IPS-NIHi11 (cell line): ENCODE measurements at places on chromosomes 12 and 14.
A peak's percentile ranks its signal among the peaks of the same experiment; 100 is the strongest.

DNA sequence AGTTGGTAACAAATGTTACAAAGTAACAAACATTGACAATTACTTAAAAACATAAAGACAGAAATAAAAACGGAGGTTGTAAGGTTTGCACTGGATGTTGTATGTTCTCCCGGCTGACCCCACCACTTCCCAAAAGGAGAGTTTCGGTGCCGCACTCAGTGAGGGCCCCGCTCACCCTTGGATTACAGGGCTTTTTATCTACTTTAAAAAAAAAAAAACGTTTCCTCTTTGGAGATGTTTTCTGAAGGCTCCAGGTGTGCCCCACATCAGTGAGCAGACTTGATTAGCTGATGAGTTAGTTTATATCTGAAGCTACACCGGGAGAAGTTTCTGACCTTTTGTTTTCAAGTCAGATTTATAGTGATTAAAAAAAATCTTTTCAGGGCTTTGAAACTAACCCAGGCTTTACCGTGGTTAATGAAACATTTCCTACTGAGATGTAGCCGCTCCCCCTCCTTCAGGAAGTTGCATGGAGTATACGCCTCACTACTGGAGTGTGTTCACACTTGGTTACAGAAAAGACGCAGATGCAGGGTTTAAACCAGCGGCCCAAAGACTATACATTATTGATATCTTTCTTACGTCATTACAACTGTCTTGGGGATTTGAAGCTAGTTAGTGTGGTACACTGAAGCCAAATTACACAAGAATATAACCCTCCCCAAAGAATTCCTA lies 38.0 kb upstream of the BCL7A start:
- no peak for DNase-seq

GRCh38 chr14:28886940-28887339 lies 120.4 kb downstream of the FOXG1 start:
- DNase-seq, result no peak

GRCh38 chr12:40240779-40241178 lies 16.0 kb downstream of the LRRK2 start:
- DNase-seq, result no peak

GRCh38 chr12:113906411-113907200 lies 59.5 kb downstream of the RBM19 start:
- no peak for DNase-seq

DNA sequence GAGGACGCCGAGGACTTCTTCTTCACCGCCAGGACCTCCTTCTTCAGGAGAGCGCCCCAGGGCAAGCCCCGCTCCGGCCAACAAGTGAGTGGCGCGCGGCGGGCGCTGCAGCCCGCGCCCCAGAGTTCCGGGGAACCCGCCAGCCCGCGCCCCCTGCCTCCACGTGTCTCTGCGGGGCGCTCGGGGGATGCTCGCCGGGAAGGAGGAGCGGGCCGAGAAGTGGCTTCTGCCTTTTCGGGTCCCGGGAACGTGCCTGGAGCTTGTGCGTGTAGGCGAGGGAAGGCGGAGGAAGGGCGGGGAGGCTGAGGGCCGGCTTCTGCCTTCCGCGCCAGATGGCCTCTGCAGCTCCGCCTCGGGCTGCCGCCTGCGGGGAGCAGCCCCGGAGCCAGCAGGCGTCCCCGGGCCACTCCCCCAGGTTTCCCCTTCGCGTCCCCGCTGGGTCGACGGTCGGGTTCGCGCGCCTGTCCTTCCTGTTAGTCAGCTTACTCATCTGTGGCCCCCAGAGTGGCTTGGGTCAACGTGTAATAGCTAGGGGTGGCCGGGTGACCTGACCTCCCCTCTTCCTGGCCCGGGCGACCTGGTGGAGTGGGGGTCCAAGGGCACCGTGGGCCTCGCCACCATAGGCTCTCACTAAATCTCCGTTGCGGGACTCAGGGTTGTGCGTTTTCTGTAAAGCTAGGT lies 505 bp downstream of the RASSF3 start:
- peak; percentile 86 for DNase-seq

DNA sequence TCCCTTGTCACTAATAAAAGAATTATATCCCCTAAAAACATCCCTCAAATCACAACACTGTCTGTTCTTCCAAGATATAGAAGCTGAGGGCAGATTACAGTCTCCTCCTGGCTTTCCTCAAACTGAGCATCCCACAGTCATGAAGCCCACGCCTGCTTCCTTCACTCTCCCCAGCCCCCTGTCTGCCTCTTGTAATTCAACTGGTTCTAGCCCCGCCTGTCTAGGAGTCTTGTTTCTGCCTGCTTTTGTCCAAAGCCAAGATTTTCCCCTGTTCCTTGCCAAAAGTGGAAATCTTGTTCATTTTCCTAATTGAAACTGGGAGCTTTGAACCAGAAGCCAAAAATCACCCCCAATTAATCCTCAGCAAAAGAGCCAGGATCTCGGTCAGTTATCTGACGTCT lies 35.9 kb upstream of the PWP1 start:
- no peak for DNase-seq

DNA sequence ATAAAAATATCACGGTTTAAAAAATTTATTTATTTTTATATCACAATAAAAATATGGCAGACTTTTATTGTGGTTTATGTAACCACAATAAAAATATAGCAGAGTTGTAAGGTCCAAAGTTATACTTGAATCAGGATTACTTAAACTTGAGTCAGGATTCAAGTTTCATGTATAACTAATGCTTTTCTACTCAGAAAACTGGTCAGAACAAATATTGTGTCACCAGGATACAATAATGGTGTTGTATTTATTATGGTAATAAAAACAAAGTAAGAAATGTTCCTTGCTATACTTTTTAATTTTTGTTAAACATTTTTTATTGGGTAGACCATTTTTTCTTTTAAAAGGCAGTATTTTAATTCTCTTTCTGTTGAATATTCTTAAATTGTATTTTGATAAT lies 29.2 kb upstream of the EPS8 start:
- no peak for DNase-seq

- DNase-seq, result peak; percentile 88
Observed at GRCh38 chr12:113152835-113153814, 3.6 kb downstream of the CFAP73 start.

DNA sequence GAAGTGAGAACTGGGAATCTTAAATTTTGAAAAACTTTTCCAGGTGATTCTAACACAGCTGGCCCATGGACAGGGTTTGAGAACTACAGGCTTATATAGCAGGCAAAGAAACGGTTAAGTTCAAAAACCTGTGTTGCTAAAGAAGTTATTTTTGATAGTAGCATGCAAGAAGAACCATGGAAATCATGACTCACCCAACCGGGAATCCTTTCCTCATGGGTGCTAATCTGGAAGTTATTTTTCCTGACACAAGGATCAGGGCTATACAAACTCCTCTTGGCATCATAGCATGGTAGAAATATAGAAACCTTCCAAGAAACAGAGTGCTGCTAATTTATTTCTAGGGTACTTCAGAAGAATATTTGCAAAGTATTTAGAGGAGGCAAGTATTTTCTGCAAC lies 588.7 kb downstream of the CCER1 start:
- no peak for DNase-seq

DNA sequence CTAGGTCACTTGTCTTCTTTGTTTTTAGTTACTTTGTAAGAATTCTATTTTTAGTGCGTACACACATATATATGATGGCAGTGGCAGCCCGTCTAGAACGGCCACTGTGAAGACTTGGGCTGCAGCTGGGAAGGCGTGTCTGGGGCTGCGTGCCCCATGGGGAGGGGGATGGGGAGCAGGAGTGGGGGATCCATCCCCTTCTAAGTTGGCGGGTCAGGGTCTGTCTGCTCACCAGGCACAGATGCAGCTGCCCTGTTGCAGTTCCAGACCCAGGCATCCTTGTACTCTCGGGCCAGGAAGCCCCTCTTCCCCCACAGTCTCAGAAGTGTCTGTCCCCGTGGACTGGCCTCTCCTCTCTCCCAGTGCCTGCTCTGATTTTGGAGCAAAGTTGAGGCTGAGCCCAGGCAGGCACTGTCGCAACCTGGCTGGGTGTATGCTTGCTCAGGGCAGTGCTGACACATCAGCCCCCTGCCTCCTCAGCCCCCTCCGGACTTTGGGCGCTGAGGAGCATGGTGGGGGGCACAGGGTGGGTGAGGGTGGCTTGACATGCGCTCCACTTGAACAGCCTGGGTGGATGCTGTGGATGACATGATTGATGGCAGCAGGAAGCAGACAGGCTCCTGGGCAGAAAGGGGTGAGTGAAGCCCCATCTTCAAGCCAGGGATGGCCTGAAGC lies 271.2 kb upstream of the NAV3 start:
- no peak for DNase-seq

- DNase-seq, result no peak
Observed at GRCh38 chr12:123032736-123033391, 52.4 kb downstream of the ARL6IP4 start.

- DNase-seq, result no peak
Observed at GRCh38 chr14:72332871-72333270, 400.6 kb downstream of the RGS6 start.

DNA sequence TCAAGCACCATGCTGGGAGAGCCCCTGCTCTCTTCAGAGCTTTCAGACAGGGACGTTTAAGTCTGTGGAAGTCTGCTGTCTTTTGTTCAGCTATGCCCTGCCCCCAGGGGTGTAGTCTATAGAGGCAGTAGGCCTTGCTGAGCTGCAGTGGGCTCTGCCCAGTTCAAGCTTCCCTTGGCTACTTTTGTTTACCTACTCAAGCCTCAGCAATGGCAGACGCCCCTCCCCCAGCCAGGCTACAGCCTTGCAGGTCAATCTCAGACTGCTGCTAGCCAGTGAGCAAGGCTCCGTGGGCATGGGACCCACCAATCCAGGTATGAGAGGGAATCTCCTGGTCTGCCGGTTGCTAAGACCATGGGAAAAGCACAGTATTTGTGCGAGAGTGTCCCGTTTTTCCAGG lies 37.4 kb upstream of the C12orf71 start:
- DNase-seq, result peak; percentile 7

DNA sequence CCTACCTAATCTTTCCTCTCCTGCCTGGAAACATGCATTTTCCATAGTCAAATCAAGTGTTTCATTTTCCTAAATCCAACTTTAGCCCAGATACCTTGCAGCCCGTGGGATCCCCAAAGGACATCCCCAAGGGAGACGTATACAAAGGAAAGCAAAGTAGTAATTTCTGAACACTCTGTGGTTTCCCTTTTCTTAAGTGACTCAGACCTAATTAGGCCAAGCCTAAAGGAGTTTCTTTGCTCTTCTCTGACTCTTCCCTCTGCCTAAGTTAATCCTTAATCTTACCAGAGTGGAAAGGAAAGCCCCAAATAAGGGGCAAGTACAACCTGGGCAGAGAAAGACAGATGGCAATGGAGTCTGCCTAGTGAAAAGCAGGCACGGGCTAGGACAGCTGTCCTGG lies 250.3 kb downstream of the SPTSSA start:
- no peak for DNase-seq

- peak; percentile 66 for DNase-seq
Observed at GRCh38 chr12:5433081-5433844, 1.4 kb downstream of the NTF3 start.

DNA sequence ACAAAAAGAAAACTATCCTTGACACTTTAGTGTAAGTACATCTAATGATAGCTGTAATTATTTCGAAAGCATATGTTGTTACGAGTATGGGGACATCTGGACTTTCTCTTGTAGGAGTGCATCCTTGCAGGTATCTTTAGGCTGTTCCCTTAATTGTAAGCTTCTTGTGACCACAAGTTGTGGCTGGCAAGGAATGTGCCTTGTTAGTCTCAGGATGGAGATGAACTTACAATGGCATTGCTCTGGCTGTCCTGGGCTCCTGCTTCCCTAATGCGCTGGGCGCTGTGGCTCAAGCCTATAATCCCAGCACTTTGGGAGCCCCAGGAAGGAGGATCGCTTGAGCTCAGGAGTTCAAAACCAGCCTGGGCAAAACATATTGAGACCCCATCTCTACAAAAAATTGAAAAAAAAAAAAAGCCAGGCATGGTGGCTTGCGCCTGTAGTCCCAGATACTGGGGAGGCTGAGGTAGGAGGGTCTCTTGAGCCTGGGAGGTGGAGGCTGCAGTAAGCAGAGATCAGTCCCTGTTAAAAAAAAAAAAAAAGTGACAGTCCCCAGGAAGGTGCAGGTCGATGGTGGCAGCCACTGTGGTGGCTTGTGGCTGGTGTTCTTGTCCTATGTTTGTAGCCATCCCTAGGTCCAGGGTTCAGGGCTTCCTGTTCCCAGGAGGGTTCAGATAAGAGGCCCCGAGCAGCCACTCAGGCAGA lies 23.7 kb upstream of the PPP1R13B start:
- DNase-seq, result no peak

DNA sequence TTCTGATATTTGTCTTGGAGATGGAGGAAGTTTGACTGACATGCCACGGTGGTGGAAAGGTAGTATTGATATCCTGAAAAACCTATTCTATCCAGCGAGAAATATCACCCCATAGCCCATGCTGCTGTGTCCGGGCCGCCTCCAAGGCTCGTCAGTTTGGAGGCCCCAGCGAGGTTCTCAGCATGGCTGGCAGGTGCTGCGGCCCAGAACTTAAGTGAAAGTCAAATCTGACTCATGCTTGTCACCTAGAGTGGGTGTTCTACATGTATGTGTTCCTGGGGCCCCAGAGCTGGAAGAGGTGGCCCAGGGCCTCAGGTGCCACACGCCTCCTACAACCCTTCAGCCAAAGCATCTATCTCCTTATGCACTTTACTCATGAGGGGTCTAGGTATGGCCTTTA lies 92.9 kb downstream of the GCH1 start:
- DNase-seq, result no peak

GRCh38 chr12:121963341-121964018 lies 45.1 kb downstream of the CFAP251 start:
- no peak for DNase-seq

DNA sequence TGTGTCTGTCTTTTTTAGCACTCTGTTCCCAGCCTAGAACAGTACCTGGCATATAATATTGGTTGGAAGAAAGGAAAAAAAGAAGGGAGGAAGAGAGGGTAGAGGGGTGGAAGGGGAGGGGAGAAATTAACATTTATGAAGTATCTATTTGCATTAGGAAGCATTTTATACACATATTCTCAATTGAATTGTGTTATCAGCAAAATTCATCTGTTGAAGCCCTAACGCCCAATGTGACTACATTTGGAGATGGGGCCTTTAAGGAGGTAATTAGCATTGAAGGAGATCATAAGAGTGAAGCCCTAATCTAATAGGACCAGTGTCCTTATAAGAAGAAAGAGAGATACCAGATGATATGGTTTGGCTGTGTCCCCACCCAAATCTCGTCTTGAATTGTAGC lies 30.2 kb upstream of the FICD start:
- DNase-seq, result no peak

- peak; percentile 90 for DNase-seq
Observed at GRCh38 chr12:6570264-6570887, 2.3 kb upstream of the NOP2 start.

DNA sequence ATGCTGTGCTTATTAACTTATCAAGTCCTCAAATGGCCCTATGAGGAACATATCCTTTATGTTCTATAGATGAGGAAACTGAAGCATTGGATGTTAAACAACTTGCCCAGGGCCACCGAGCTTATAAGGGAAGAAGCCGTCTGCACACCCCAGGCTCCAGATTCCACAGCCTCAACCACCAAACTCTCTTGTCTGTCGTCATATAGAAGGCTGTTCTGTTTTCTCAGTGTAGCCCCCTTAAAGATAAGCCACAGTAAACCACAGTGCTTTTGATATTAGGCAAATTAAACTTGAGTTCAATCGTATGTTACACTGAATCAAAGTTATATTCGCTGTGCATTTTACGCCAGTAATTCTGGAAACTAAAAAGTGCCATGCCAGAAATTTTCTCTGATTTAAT lies 116.7 kb downstream of the PRKCH start:
- no peak for DNase-seq

- no peak for DNase-seq
Observed at GRCh38 chr14:77872152-77872551, 72.2 kb downstream of the ADCK1 start.

- DNase-seq, result no peak
Observed at GRCh38 chr12:129902371-129903091, 1.3 kb downstream of the TMEM132D start.

GRCh38 chr12:14402697-14403096 lies 37.2 kb downstream of the ATF7IP start:
- no peak for DNase-seq

GRCh38 chr12:92737855-92738850 lies 35.4 kb downstream of the PLEKHG7 start:
- DNase-seq, result no peak
